Smooth muscle cell of the umbilical artery (primary cell): ENCODE measurements at places on chromosomes 7 and 10. TPM values are rescaled to one million over a fixed set of nuclear protein-coding genes. Genes with fewer than 3 reads are reported as not detected.

The FOXK1 gene
- 25.5 and 46.5 TPM in 2 replicates for total RNA-seq

The AKR1C4 gene
- total RNA-seq, result not detected in 2 replicates

The SFTPA2 gene
- not detected in 2 replicates for total RNA-seq

The GIMAP6 gene
- total RNA-seq, result 0.05 and 0.30 TPM in 2 replicates

The HOXA6 gene
- total RNA-seq, result 3.6 and 5.8 TPM in 2 replicates

The NUTM2A gene
- 0.30 and 0.37 TPM in 2 replicates for total RNA-seq

The LGI1 gene
- total RNA-seq, result not detected in 2 replicates

The SEMA4G gene
- total RNA-seq, result 1.2 and 1.4 TPM in 2 replicates

The CAMK2B gene
- total RNA-seq, result not detected in 2 replicates

The MPP7 gene
- 0.59 and 1.3 TPM in 2 replicates for total RNA-seq

The INTS15 gene
- 8.9 and 9.8 TPM in 2 replicates for total RNA-seq

The SPDYE5 gene
- not detected in 2 replicates for total RNA-seq

The CACNA2D1 gene
- total RNA-seq, result 94.8 and 114 TPM in 2 replicates

The SFXN2 gene
- total RNA-seq, result 2.4 and 6.4 TPM in 2 replicates

The EPHA1 gene
- total RNA-seq, result 0.09 TPM in 1 of 2 replicates, not detected in the other

The IRF5 gene
- 0.14 TPM in 1 of 2 replicates, not detected in the other for total RNA-seq

The C10orf62 gene
- total RNA-seq, result 0.23 and 0.30 TPM in 2 replicates

The LBX1 gene
- not detected in 2 replicates for total RNA-seq

The AKR1D1 gene
- not detected in 2 replicates for total RNA-seq

The SORCS1 gene
- under 0.01 TPM in 1 of 2 replicates, not detected in the other for total RNA-seq

The YKT6 gene
- 108 and 121 TPM in 2 replicates for total RNA-seq

The ELN gene
- total RNA-seq, result 0.09 and 0.59 TPM in 2 replicates

The GRB10 gene
- total RNA-seq, result 32.7 and 51.6 TPM in 2 replicates

The KLLN gene
- total RNA-seq, result 0.42 and 0.59 TPM in 2 replicates

The AQP1 gene
- 19.5 and 27.0 TPM in 2 replicates for total RNA-seq

The MEIG1 gene
- not detected in 2 replicates for total RNA-seq
